CD4-positive, alpha-beta T cell treated with Interleukin-1 beta for 1 hour (primary cell): ENCODE measurements at places on chromosomes 1 and 21.

GRCh38 chr1:6473974-6474814, 8.2 kb upstream of the TNFRSF25 start:
- no peak for DNase-seq

GRCh38 chr1:54356680-54357147, 49.5 kb downstream of the SSBP3 start:
- DNase-seq: peak; percentile 46

DNA sequence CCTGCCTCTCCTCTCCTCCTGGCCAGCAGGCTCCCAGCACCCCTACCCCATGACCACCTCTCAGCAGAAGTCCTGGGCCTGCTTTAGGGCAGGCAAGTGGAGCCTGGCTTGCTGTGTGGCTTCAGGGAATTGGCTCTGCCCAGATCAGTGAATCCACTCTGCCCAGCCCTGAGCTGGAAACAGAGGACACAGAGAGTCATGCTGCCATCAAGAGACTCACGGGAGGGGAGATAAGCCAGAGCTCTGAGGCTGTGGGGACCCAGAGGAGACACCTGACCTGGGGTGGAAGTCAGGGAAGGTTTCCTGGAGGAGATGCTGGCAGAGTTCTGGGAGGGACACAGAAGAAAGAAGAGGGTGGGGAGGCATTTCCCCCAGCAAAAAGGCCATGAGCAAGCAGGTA, 54.2 kb downstream of the GLIS1 start:
- DNase-seq: no peak

- no peak for DNase-seq
Observed at GRCh38 chr1:68644504-68644903, 147.6 kb upstream of the DEPDC1 start.

DNA sequence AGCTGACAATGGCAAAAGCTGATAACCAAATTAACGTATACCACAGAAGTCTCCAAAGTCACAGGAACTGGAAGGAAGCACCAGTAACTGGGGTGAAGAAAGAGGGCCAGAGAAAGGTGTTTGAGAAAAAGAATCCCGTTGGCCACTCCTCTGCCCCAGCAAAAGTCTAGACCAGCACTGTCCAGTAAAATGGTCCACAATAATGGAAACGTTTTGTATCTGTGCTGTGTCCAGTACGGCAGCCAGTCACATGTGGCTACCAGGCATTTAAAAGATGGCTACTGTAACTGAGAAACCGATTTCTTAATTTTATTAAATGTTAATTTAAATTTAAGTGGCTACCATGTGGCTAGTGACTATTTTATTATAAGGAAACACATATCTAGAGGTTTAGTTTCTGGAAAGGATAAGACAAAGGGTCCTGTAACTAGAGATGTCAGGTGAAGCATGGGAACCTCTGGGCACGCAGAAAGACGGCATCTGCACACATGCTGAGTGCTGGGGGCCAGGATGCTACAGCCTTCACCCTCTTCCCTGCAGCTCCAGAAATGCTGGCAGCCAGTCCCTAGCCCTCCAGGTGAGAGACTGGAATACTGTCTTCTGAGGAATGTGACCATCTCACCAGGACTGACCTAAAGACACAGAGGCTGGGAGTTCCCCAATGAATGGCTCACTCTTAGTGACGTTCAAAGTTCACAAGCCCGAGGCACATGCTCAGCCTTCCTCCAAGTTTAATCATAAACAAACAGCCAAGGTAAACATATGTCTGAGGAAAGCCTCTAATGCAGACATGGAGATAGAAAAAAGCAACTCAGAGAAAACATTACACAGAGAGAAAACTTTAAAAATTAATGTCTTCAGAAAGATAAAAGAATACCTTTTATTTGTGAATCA, 50.7 kb downstream of the JAK1 start:
- DNase-seq: no peak

DNA sequence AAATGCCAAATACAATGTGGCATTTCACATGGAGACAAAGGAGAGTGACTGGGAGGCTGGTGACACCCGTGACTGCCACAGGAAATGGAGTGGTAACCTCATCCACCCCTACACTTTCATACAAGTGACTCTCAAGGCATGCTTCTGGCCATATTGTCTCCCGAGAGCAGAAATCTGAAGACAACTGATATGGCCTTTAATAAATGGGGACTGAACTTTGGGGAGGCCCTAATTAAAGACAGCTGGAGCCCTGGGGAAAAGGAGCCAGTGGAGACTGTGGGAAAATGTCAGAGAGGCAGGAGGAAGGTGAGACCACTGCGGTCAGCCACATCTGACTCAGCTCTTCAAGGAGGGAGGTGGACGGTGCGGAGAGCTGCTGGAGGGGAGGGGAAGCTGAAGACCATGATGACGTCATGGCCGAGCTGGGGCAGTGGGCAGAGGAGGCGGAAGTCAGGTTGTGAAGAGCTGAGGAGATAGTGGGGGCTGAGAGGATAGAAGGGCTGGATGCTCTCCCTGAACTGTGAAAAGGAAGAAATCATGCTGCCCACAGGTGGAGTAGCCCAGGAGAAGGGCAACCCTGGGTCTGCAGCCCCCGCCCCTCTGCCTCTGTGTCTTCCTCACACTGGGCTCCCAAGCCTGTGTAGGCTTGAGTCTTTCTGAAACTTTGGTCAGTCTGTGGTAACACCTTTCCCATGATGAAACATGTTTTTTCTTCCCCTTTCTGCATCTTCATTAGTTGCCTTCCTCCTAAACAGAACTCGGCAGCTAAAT, 14.0 kb upstream of the NCF2 start:
- no peak for DNase-seq

GRCh38 chr1:223405507-223405906, 12.3 kb downstream of the CCDC185 start:
- no peak for DNase-seq

DNA sequence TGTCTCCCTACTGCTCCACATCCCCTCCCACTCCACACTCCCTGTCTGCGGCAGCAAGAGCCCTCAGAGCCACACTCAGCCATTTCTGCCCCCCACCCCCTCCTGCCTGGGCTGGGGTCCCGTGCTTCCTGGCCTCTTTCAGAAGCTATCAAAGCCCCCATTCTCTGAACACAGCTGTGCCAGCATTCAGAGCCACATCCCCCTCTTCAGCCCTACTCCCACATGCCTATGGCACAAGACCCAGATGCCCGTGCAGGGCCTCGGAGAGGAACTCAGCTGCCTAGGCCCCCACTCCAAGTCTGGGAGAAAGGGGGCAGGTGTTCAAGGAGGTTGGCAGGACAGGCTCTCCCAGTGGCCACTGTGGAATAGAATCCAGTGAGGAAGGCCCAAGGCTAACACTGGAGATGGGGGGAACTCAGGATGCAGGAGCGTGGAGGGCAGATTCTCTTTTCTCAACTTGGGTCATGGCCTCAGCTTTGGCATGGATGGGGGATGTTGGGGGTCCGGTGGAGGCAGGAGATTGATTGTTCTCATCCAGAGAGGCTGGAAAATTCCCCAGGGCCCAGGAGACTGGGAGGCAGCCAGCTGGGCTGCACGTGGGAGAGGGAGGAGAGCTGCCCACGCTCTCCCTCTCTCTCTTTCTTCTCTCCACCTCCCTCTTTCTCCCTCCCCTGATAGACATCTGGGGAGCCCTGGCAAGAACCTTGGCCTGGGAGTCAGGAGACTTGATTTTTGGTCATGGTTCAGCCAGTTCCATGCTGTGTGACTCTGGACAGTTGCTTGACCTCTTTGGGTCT, 3.5 kb upstream of the BCAN start:
- DNase-seq: no peak

GRCh38 chr1:94275083-94275482, 37.7 kb upstream of the ARHGAP29 start:
- DNase-seq: no peak

GRCh38 chr1:991895-992294, 8.0 kb downstream of the HES4 start:
- DNase-seq: no peak

DNA sequence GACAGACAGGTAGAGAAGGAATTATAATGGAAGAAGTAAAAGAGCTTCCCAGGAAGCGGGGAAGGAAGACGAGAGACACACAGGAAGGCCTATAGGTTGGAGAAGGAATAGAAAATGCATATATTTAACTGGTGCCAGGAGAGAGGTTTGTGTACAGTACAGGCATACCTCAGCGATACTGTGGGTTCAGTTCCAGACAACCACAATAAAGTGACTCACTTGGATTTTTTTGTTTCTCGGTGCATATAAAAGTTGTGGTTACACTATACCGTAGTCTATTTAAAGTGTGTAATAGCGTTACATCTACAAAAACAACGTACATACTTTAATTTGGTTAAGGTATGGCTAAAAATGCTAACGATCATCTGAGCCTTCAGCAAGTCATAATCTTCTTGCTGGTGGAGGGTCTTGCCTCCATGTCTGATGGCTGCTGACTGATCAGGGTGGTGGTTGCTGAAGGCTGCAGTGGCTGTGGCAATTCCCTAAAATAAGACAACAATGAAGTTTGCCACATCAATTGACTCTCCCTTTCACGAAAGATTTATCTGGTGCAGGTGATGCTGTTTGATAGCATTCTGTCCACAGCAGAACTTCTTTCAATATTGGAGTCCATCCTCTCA, 16.0 kb downstream of the YARS1 start:
- peak; percentile 19 for DNase-seq

DNA sequence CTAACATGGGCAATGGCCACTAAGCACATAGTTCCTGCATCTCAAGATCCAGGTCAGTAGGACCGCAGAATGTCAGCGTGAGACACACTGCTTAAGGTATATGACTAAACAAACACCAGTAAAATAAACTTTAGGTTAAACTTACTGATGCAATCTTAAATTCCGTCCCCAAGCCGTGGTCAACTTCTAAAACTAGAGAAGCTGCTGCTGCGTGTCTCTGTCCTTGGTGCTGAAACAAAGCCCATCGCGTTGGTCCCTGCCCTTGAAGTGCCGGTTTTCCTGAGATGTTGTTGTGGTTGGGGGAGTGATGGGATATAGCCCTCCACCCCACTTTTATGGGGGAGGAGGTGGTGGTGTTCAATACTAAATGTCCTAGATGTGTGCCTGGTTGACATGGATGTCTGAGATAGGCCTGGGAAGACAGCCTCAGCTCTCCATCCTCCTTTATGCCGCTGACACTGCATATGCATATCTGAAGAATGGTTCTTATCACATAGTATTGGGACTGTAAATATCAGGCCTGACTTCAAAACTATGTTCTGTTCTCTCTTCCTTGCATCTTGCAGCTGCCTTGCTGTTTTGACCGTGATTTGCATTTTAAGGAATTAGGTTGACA, 72.0 kb upstream of the KCNA3 start:
- DNase-seq: peak; percentile 49

GRCh38 chr21:28639737-28640136, 352.9 kb downstream of the LTN1 start:
- DNase-seq: no peak

- no peak for DNase-seq
Observed at GRCh38 chr1:161074676-161075368, 5.1 kb upstream of the ARHGAP30 start.

- no peak for DNase-seq
Observed at GRCh38 chr1:973459-974292, 7.4 kb downstream of the PLEKHN1 start.

DNA sequence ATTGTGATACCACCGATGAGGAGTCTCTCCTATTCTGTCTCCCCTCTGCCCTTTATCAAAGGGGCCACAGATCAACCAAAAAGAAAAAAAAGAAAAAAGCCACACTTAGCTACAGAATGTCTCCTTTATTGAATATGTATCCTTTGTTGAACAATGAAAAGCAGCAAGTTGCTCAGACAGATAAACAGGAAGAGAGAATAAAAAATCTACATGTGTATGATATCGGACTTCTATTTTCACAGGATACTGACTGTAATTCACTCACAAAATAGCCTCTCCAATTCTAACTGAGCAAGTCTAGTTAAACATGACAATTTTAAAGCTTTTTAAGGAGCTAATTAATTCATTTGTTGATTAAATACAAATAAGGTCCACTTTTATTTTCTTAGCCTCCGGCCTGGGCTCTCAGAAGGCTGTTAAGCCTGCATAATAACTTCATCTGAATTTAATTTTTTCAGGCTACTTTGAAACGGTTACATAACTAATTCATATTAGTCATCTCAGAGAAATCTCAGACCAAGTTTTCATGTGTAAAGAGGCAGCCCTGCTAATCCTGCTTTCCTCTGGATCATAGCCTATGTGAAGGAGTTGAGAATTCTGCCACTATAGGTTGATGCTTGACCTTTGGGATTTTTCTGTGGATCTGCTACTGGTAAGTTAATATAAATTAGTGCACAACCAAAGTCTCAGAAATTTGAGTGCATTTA, 304.1 kb upstream of the NR5A2 start:
- no peak for DNase-seq

DNA sequence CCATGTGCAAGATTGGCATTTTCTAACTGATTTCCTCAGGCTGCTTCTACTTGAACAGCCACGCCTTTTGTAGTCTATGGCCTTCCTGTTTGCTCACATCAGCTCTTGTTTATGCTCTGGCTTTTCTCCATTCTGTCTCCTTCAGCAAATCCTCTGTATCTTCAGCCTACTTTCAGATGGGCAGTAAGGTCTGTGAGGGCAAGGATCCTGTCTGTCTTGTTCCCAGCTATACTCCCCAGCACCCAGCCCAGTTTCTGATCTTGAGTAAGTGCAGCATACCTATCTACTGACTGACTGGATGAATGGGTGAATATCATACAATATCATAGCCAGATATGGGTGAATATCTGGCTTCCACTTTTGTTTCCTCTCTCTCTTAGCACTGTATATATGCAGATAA, 438.1 kb downstream of the LMO4 start:
- DNase-seq: no peak

GRCh38 chr1:222794656-222795474, 20.0 kb upstream of the DISP1 start:
- DNase-seq: no peak

DNA sequence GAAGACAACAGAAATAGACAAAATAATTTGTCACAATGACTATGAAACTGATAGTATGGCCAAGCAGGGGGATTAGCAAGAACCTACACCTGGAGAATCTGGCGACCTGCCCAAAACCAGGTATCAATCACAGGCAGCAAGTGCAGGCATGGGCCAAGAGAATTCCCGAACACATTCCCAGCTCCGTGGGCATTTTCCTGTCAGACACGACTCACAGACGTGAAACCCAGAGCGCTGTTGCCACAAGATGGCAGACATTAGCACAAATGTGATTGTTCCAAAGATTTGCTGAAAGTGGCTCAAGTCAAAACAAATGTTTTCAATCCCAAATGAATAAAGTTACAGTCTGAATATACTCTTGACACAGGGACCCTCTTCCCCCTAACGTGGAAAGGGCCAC, 36.8 kb downstream of the HLCS start:
- no peak for DNase-seq

DNA sequence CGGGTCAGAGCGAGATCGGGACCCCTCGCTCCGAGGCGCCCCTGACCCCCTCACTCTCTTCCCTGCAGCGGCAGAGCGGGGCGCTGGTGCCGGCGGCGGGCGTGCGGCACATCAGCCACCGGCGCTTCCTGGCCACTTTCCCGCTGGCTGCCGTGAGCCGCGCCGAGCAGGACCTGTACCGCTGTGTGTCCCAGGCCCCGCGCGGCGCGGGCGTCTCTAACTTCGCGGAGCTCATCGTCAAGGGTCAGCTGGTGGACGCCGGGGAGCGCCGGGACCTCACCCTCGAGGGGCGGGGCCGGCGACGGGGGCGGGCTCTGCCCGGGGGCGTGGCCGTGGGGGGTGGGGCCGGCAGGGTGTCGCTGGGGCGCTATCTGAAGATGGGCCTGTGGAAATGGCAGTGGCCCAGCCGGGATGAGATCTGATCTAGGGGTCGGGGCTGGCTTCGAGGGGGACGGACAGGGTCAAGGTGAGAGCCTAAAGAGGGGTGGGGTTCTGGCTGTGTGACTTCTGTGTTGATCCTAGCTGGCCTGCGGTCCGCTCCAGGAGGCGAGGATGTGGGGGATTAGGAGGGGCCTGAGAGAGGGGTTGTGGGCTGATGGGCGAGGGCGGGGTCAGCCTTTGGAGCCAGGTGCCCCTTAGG, 23.6 kb downstream of the PTPRU start:
- peak; percentile 27 for DNase-seq

- no peak for DNase-seq
Observed at GRCh38 chr1:95216292-95216990, 17.6 kb upstream of the RWDD3 start.
